Ecto neural progenitor cell (in vitro differentiated cells): ENCODE measurements at places on chromosomes 12 and 14.

GRCh38 chr14:76962303-76962660 lies 66.2 kb downstream of the IRF2BPL start:
- DNase-seq: peak; percentile 47

DNA sequence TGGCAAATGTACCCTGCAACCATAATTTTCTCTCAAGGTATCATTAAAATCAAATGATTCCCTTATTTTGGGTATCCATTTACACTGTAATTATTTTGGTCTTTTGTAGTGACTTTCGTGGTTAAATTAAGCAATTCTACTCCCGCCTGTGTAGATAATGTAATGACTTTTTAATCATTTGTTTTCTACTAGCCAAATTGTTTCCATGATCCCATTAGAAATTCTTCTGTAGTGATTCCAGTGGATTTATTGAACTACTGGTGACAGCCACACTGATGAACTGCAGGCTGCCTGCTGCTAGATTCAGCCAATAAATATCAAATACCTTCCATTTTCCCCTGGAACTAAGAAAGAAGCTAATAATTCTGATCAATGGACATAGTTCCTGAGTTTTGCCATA lies 96.0 kb downstream of the WIF1 start:
- DNase-seq: no peak

DNA sequence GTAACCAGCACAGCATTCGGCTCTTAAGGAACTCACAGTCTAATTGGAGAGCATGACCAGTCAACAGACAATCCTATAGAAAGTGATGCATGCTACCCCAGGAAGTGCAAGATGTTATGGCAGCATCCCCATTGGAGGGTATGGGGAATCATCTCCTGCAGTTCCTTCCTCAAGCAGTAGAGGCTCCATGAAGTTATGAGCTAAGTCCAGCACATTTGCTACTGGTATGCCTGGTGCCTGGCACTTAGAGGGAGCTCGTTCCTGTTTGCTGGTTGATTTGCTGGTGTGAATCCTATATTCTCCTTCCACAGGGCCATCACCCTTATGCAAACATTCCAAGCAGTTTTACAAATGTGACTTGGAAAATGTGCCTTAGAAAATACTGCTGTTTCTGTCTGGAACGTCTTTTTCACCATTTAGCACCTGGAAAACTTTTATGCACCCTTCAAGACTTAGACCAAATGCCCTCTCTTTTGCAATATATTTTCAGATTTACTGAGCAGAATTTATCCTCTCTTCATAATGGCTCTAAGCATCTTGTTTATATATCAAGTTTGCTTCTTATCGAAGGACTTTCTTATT lies 136.1 kb upstream of the WSCD2 start:
- DNase-seq: peak; percentile 71

- no peak for DNase-seq
Observed at GRCh38 chr14:87628780-87629179, 364.2 kb downstream of the GALC start.

DNA sequence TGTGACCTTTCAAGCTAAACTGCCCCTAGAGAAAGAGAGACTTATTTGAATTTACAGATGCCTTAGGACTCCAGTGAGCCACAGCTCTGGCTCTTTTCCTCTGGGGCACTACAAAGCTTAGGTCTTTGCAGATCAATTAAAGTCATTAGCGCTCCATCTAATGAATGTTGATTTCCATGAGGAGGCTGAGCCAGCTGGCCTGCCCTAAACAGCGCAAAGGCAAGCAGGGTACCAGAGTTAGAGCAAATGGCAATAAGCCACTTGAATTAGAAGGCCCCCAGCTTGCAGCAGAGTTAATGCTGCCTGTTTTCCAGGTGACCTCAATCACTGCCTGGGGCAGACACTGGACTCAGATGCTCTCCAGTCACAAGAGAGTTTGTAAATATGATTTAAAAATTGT lies 695.3 kb downstream of the DIO2 start:
- DNase-seq: peak; percentile 52

DNA sequence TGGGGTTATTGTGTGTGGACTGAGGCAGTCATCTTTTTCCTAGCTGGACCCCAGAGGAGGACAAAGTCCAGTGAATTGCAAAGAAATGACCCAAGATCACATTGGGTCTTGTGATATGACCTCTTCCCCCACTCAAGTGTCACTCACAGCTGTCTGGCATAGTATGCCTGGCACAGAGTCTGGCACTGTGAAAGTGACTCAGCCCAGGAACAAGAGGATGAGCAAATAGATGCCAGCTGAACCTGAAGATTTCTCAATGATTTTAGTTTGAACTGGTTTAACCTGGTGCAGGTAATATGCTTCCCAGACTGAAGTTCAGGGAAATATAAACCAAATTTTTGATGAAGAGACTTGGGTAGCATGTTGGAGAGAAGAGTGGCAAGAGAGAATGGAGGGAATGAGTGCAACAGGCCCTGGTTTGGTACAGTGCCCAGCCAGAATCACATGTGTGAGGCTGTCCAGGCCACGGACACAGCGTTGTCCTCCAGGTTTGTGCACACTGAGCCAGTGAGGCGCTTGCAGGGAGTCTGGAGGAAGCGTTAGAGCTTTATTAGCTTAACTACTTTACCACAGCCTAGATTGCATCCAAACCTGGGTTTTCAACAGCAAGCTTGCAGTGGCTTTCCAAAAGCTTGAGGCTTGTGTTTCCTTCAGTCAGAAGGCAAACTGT lies 332.9 kb downstream of the NUAK1 start:
- no peak for DNase-seq

GRCh38 chr14:72780751-72781150 lies 113.2 kb downstream of the DPF3 start:
- DNase-seq: no peak
